ENCODE measurements at places on chromosomes 6 and 20.

DNA sequence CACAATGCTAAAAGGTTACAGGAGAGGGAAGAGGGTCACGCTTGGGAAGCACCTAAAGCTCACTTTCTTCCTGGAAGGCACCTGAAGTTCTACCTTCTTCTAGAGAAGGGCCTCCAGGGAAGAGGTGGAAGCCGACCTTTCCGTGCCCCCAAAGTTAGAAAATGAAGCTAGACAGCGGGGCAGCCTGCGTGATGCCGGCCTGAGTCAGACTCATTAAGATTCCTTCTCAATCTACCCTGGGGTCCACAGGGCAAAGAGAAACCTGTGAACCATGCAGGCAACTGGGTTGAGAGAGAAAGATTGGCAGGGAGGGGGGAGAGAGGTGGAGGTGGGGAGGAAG is 54.8 kb upstream of the CCDC167 start:
- DNase-seq, result no peak

DNA sequence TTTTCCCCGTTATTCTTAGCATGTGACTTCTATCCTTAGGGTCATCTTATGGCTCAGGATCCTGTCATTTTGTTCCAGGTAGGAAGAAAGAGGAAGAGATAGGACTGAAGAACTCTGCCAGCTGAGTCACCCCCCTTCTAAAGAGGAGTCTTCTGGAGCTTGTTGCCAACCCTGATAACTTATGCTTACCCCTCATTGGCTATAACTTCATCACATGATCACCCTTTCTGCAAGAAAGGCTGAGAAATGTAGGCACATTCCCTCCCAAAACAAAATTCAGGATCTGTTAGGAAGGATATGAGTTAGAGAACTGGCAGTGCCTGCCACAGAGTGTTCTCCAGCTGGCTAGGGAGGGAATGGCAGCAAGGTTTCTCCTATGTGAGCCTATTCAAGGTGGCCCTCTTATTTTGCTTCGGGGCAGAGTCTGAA is 35.6 kb downstream of the ARFGEF2 start:
- no peak for DNase-seq

GRCh38 chr6:154558984-154559383 is 48.5 kb upstream of the CNKSR3 start:
- DNase-seq, result no peak

DNA sequence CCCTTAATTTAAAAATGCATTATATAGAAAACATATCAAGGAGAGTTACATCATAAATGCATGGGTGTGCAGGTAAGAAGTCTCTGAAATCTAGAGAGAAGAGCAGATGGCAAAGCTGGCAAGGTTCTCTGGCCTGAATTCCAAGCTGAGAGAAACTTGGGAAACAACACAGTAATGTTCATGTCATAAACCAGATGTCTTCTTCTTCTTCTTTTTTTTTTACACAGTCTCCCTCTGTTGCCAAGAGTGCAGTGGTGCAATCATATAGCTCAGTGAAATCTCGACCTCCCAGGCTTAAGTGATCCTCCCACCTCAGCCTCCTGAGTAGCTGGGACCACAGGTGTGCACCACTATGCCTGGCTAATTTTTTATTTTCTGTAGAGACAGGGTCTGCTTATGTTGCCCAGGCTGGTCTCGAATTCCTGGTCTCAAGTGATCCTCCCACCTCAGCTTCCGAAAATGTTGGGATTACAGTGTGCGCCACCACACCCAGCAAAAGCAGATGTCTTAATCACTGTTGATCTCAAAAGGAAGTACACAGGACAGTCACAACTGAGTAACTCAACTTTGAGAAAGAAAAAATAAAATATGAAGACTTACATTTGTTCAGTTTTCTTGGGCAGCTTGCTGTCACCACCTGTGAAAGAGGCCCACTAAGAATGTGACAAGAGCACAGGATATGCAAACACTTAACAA is 77.3 kb downstream of the DNAAF9 start:
- DNase-seq, result no peak

DNA sequence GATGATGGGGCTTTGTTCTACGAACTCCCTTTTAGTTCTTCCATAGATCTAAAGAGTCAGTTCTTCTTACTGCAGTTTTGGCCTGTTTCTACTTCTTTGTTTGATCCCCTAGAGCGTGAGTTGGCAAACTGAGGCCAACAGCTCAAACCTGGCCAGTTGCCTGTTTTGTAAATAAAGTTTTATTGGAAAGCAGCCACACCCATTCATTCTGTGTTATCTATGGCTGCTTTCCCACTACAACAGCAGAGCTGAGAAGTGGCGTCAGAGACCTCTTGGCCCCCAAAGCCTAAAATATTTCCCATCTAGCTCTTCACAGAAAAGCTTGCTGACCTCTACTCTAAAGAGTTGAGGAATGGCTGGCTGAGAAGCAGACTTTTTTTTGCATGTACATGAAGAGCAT is 52.2 kb downstream of the EYA2 start:
- no peak for DNase-seq

DNA sequence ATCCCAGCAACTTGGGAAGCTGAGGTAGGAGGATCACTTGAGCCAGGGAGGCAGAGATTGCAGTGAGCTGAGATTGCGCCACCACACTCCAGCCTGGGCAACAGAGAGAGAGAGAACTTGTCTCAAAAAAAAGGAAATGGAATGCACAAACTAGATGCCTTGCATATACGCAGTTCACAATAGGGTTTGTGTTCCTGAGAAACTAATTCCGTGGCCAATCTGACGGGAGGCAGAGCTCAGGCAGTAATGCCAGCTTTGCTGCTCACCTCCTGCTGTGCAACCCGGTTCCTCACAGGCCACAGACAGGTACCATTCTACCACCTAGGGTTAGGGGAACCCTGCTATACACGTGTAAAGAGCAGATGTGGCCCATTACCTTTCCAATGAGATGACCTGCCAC is 1.4 kb downstream of the CDK5RAP1 start:
- no peak for DNase-seq

DNA sequence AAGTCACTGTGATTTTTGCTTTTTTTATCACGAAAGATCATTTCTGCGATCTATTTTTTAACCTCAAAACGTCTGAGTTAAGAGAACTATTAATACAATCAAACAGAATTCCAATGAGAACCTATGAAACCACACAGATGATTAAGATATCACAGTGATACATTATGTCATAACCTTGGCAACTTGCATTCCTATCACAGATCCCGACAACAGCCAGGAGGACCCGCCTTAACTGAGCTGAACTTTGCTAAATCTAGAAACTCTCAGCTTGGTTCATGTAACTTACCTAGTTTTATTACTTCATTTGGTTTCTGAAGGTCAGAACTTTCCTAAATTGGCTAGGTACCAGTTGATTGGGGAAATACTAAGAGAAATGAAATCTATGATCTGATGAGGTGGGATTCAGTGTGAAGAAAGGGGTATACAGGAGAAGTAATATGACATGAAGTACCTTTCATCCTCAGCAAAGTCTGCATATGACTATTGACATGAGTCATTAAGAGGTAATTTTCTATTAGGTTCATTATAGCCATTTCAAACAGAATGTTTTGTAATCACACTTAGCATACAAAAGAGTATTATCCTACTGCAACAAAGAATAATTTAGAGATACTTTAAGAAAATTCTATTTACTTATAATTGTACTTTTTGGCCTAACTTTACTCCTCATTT is 11.2 kb downstream of the LYRM4 start:
- DNase-seq, result no peak

GRCh38 chr6:89251170-89251569 is 34.0 kb upstream of the GABRR1 start:
- no peak for DNase-seq

Measured in activated T-cell treated with anti-CD3 and anti-CD28 coated beads for 4 hours (primary cell).